NCI-H524 (cell line): ENCODE measurements at places on chromosomes 2 and 18.

GRCh38 chr2:191318729-191319078 lies 73.5 kb downstream of the MYO1B start:
- DNase-seq, result no peak

DNA sequence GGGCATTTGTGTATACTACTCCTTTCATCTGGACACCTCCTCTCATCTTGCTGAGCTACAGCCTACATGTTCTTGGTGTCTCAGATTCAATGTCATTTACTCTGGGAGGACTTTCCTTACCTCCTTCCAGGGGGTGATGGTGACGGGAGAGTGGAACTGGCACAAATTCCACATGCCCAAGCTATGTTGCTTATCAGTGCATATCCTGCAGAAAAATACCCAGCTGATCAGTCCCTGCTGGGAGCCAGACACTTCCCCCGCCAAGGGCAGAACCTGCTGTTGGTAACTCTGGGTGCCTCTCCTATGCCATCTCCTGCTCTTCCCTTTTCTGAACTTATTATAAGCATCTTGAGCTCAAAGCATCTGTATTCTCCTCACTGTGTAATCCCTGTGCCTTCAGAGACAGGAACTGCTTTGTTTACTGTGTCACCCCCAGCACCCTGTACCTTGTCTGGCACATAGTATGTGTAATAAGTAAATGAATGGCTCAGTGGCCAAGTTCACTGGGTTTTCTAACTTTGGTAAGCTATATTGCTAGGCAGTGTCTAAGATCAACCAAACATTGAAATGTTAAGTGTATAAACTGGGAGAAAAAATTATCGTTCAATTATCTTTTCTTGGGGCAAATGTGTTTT lies 87.7 kb upstream of the LPIN2 start:
- DNase-seq, result no peak

- DNase-seq, result peak; percentile 33
Observed at GRCh38 chr2:190280565-190281350, 38.9 kb downstream of the HIBCH start.

- no peak for DNase-seq
Observed at GRCh38 chr18:58559427-58560186, 69.3 kb downstream of the ALPK2 start.

DNA sequence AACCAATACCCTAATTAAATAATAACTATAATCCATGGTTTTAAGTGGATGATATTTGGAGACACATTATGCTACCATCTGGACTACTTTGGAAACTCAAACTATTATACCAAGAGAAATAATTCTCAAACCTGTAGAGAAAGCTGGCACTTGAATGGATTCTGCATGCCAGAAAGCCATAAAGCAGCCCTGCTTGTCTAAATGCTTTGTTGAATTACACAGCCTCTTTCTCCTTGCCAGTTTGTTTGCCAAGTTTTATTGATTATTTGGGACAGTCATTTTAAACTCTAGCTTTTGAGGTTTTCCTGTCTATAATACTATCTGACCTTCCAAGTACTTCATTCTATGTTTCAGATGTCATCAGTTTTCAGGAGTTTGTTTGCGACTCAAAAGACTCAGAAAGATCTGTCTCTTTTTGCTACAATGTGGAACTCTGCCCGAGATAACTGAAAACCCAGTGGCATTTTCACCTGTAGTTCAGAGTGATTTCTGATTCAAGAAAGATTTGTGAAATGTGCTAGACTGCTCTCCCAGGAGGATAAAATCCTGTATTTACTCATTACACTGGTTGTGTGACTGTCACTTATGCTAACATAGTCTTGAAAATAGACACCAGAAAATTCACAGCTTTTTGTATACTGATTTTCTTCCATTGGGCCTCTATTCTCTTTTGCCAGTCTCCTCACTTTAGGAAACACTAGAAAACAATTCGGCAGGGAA lies 29.2 kb upstream of the MBOAT2 start:
- peak; percentile 73 for DNase-seq

DNA sequence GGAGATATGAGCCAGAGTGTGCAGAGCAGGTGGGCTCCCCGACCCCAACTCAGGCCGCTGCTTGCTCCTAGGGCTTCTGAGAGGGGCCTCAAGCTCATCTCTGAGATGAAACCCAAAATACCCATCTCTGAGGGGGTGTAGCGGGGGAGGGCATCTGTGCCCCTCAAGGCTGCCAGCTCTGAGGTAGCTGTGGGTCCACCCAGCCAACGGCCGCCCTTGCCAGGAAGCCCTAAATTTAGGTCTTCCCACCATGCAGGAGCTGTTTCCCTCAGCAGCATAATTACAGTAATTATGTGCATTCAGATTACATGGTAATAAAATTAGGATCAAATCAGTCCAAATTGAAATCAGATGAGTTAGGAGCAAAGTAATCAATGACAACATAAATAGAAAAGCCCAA lies 97.8 kb upstream of the MCFD2 start:
- DNase-seq, result no peak

- no peak for DNase-seq
Observed at GRCh38 chr18:26999797-27000196, 134.3 kb upstream of the AQP4 start.

DNA sequence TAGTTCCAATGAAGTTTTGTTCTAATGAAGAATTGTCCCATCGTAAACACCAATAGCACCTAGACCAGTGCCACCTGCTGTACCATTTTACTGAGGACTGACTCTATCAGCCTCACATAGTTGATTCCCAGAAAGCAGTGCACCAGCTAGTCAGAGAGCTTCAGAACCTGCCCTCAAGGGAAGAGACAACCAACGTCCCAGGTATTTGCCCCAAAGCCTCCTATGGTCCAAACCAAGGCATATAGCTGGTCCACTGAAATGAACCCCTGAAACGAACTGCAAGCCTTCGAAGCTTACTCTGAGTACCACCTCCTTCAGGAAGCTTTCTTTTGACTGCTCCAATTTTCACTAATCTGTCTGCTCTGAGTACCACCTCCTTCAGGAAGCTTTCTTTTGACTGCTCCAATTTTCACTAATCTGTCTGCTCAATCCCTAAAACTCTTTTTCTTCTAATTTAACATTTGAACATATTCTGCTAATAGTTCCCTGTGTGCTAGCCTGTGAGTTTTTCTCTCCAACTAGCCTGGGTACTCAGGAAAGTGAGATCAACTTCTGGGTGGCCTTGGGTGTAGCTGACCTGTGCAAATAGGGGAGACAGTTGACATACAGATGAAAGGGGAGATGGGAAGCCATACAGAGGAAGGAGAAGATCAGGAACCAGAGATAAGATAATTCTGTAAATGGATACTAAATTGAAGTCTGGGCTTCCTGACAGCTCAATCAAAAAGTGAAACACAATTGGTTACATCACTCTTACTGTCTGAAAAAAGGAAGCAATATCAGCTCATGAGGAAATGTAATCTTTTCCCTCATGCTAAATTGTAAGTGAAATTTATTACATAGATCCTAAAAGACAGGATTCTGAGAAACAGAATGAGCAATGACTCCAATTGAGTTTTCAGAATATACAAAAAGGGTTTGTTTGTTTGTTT lies 33.5 kb upstream of the EML4 start:
- no peak for DNase-seq

- DNase-seq, result no peak
Observed at GRCh38 chr18:6406075-6406909, 8.4 kb downstream of the L3MBTL4 start.

- DNase-seq, result no peak
Observed at GRCh38 chr2:50833036-50833435, 198.9 kb downstream of the NRXN1 start.

DNA sequence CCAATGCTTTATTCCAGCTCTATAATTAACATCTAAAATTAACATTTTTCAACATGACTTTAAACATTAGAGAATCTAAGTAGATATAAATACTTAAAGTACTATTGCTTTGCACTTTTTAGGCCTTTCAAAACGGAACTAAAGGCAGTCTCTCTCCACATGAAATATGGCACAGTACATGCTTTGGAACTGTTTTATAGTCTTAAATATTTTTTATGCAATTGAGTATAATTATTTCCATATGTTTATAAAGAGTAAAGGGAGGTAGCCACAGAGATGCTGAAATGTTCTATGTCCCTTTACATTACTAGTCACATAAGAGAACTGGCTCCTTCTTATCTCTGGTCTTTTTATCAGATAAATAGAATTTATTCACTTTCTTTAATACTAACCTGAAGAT lies 674.0 kb downstream of the PLCL1 start:
- DNase-seq, result no peak

GRCh38 chr2:70670626-70671025 lies 97.4 kb downstream of the ADD2 start:
- DNase-seq, result no peak

DNA sequence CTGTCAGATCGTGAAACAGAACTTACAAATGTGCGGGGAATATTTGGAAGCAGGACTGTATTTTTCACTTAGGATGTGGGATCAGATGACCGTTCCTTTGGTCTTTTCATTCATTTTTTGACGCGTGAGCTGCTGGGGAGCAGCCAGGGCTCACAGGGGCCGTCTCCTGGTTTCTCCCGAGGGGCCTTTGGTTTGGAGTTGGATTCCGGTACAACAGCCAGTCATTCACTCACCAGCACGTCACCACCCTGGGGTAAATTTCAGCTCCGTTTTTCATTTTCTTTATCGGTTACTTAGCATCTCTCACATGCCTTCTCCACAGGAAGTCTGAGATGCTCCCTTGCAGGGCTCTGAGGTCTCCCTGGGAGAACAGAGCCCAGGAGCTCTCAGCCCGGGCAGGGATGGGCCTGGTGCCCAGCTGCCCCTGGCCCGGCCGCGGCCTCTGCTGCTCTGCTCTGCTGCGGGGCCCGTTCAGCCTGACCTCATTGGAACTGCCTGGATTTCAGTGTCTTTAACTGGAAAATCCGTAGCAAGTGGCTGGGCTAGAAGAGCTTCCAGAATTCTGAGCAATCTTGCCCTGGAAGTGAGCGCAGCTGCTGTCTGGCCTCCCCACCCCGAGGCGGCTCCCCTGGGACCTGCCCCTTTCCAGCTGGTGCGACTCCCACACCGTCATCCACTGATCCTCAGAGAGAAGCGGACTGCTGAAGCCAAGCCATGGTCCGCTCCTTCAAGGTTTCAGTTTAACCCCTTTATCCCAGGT lies 335.6 kb downstream of the EIPR1 start:
- peak; percentile 90 for DNase-seq

- no peak for DNase-seq
Observed at GRCh38 chr2:74233648-74234047, 35.2 kb downstream of the MTHFD2 start.
